ENCODE measurements at places on chromosomes 2 and 18. TPM values are rescaled to one million over a fixed set of nuclear protein-coding genes. Genes with fewer than 3 reads are reported as not detected.

The ZNF804A gene
- 0.52 TPM for polyA plus RNA-seq

The KATNAL2 gene
- 12.6 TPM for polyA plus RNA-seq

The IL1RL1 gene
- polyA plus RNA-seq = 0.10 TPM

The AQP12B gene
- polyA plus RNA-seq = 0.23 TPM

The RTP5 gene
- not detected for polyA plus RNA-seq

The RGPD3 gene
- 0.47 TPM for polyA plus RNA-seq

The SH3RF3 gene
- 5.5 TPM for polyA plus RNA-seq

The PFN4 gene
- 2.9 TPM for polyA plus RNA-seq

The PPIL3 gene
- 61.1 TPM for polyA plus RNA-seq

The CNGA3 gene
- polyA plus RNA-seq = not detected

The GPD2 gene
- 23.5 TPM for polyA plus RNA-seq

- no peak for DNase-seq
Measured at GRCh38 chr2:236917164-236917563, 168.5 kb upstream of the COPS8 start.

- no peak for DNase-seq
Measured at GRCh38 chr18:54415086-54415485, 57.4 kb downstream of the C18orf54 start.

DNA sequence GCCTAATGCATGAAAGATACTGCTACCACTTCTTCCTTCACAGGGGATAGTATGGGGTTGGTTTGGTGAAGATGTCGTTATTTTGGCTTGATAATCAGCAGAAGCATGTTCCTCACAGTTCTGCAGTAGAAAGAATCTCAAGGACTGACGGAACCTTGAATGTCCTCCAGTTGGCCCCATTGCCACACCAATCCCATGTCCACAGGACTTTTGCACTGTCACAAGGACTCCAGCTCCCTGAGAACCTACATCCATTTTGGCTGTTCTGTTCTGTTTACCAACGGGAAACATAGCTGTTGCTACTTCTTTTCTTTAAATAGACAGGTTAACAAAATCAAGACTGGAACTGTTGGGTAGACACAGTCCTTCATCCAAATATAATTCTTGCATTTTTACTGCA, 270.0 kb downstream of the SLC8A1 start:
- no peak for DNase-seq

GRCh38 chr2:176188774-176189680, 559 bp downstream of the HOXD1 start:
- no peak for DNase-seq

GRCh38 chr2:11665510-11666362, 4.3 kb downstream of the NTSR2 start:
- DNase-seq = no peak

DNA sequence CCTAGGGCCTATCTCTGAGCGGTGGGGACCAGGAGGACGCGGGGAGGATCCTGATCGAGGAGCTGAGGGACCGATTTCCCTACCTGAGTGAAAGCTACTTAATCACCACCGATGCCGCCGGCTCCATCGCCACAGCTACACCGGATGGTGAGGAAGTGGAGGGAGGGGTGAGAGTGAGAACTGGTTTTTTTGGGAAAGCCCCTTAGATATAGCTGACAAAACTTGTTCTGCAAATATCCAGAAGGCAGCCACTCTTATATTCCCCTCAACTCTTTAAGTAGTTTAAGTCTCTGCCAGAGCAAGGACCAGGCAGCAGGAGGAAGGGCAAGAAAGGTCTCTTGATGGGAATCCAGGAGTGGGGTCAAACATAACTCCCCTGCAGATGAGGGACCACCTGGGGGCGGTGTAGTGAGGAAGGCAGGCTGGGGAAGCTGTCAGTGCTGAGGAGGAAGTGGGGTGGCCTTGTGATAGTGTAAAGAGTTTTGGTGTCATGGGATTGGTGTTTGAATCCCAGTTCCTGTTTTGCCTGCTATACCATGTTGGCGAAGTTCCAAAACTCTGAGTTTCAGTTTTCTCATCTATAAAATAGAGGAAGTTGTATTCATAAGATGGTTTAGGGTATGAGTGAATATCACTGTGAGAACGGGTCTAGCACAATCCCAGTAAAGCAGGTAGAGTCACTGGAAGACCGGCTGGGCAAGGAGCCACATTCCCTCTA, 3.4 kb downstream of the NAGK start:
- no peak for DNase-seq

DNA sequence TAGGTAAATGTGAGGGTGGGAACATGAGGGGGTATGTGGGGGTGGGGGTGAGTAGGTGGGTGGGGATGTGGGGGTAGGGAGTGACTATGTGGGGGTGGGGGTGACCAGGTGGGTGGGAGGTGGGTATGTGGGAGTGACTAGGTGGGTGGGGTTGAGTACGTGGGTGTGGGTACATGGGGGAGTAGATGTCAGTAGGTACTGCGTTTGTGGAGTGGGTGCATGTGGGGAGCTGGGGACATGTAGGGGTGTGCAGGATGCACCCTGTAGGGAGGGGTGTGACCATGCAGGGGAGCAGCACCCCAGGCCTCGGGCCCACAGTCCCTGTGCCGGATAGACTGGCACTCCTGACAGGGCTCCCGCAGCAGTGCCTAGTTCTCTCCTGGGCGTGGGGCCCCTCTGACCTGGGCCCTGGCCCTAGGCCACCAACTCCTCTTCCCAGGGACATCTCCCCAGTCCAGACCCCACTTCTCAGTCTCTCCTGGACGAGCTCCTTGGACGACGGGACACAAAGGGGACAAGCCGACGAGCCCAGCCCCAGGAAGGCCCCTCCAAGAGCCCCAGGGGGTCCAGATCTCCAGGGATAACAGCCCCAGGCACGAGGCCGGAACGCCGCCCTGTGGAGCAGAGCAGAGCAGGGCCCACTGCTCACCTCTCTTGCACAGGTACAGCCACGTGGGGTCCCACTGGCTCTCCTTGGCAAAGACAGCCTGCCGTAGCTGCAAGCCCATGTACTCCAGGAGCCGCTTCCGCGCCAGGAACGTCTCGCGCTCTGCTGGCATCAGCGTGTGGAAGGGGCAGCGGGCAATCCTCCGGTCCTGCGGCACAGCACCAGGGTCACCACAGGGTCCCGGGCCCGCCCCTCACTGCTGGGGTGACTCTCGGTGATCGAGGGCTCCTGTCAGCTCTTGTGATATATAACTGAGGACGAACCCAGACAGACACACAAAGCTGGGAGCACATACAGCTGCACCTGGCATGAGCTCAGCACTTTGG, 58.2 kb downstream of the ANKMY1 start:
- no peak for DNase-seq

- DNase-seq = no peak
Measured at GRCh38 chr2:101473911-101474701, 806 bp downstream of the RFX8 start.

DNA sequence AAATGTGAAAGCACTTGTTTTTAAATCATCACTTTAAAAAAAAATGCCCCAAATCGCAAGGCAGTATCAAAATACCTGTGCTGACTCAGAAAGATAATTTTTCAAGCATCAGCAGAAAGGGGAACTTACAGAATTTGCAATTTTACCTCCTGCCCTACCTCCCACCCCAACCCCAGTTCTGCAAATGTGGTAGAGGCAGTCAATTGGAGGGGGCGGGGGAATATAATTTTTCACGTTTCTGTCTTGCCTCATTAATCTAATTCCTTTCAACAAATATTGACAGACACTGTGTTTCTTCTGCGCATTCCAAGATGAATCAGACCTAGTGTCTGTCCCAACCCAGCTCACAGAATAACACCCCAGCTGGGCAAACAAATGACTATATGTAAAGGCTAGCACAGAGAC, 76.8 kb downstream of the ALPK2 start:
- DNase-seq = no peak

- no peak for DNase-seq
Measured at GRCh38 chr2:32446369-32446768, 89.5 kb downstream of the BIRC6 start.

- DNase-seq = no peak
Measured at GRCh38 chr18:45628979-45629958, 14.0 kb downstream of the SLC14A2 start.

DNA sequence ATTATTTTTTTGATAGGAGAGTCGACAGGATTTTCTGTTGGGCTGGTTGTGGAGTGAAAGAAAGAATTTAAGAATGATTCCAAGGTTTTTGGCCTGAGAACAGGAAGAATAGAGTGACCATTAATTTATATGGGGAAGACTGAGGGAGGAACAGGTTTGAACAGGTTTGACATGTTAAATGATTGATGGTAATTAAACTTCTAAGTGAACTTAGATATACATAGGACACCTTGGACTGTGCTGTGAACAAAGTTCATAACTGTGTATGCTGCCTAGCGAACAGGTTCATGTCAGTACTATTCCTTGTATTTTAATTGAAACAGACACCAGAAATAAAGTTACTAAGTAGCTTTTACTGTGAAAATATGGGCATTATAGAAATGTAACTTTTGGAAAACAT, 212.0 kb downstream of the SPAG16 start:
- DNase-seq = no peak

- DNase-seq = no peak
Measured at GRCh38 chr2:213046431-213046830, 105.0 kb downstream of the IKZF2 start.

DNA sequence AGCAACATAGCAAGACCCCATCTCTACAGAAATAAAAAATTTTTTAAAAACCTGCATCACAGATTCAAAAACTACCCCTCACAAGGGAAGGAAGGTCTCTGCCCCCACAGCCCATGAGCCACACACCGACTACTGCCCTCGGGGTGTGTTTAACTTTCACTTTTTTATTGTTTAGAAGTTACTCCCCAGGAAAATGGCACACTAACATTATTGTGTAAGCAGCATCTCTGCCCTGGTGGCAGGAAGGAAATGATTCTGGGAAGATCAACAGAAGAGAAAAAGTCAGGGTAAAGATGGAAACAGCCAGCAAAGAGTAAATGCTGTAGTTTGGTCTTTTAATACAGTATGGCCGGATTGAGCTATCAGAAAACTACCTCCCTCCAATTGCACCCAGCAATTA, 21.9 kb downstream of the TRABD2A start:
- no peak for DNase-seq

DNA sequence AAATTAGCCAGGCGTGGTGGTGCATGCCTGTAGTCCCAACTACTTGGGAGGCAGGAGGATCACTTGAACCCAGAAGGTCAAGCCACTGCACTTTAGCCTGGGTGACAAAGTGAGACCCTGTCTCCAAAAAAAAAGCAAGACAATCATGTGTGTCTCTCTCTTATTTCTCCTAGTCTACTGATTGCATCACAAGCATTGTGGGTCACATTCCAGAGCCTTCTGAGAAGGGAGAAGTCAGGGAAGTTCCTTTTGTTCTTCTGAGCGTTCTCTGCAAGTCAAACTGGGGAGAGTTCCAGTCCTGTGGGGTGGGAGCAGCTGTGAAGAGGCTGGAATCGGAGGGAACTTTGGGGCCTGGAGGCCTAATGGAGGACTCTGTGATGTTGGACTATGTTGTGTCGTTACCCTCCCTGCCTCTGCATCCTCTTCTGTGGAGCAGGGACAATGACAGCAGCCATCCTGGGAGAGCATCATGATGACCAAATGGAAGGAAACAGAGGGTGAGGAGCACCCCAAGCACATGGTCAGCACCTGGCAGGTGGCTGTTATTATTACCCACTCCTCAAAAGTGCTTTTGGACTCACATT, 115.4 kb downstream of the MRO start:
- no peak for DNase-seq

- DNase-seq = no peak
Measured at GRCh38 chr18:3389977-3390376, 60.0 kb upstream of the TGIF1 start.

DNA sequence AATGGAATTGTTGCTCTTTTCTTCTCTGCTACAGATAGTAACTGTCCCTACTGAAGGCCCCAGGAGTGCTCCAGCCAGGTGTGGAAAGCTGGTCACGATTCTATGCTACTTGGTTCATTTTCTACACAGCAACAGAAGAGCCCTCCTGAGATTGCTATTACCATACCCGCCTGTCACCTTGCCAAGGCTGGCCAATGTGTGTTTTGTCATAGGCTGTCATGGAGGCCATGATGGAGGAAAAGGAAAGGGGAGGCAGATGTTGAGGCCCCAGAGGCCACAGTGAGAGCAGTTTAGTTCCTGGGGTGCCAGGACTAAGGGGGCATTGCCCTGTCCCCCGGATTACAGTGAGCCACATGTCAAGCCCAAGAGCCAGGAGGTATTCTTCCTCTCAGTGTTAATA, 952 bp downstream of the ELMOD3 start:
- DNase-seq = no peak

DNA sequence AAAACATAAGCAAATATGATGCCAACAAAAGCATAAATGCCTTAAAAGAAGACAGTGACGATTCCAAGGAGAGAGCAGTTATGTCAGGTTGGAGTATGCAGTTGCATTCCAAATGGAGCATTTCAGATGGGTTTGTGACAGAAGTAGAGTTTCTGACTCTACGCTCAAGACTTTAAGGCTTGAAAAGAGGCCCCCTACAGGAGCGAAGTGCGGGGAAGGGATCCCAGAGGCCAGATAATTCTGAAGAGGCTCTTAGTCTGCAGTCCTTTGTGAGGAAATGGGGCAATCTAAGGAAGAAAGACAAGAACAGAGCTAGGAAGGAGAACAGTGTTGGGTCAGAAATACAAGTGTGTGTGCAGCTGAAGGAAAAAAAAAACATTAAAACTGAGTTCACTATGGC, 95.5 kb downstream of the ZNF521 start:
- DNase-seq = no peak

GRCh38 chr2:217650716-217651360, 352.0 kb downstream of the TNS1 start:
- DNase-seq = peak; percentile 81

GRCh38 chr2:40127890-40128557, 323.9 kb downstream of the SLC8A1 start:
- no peak for DNase-seq

- DNase-seq = no peak
Measured at GRCh38 chr18:61285777-61286176, 47.5 kb upstream of the CDH20 start.

- DNase-seq = no peak
Measured at GRCh38 chr2:227416701-227417100, 29.0 kb upstream of the SCYGR1 start.

DNA sequence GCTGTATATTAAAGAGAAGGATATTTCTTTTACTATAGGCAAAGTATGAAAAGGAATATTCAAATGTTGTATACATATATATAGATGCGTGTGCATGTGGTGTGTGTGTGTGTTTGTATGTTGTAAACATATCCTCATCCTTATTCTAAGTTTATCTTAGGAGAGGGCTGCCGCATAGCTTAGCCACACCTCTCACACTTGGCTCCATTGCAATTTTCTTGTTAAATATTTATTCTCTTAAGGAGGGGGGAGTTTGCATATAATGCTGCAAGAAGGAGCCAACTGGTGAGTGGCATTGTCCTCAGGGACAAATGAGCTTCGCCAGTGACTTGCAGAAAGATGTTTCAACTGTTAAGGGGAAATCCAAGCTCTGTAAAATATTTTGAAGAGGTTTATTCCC, 360.1 kb upstream of the RND3 start:
- no peak for DNase-seq
